ENCODE measurements at places on chromosomes 7 and 10.

- DNase-seq, result no peak
Measured at GRCh38 chr7:2326951-2327350, 12.7 kb upstream of the SNX8 start.

DNA sequence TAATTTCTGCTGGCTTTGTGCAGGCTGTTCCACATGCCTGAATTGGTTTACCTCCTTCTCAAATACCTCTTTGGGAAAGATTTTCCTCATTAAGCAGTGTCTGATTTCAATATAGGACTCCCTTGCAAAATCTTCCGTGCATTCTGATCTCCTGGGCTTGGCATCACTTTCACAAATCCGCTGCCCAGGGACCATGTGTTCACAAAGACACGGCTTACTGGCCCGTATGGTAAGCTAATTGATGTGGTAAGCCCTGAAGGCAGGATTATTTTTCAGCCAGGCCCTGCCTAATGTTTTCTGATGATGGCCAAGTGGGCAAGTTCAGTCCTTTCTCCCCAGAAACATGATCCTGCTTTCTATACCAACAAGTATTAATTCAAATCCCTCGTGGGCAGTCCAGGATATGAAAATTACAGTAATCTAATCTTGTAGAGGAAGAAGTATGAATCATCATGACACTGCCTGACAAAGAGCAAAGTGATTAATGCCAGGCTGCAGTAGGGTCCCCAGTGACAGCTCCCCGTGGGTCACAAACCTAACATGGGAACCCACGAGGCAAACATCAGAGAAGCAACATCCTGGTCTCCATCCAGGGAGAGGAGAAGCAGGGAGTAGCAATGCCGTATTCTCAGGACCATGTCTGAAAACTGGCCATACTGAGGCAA, 11.6 kb upstream of the SVIL start:
- DNase-seq, result no peak

- no peak for DNase-seq
Measured at GRCh38 chr10:1648648-1649047, 88.7 kb downstream of the ADARB2 start.

GRCh38 chr10:114653926-114654325, 4.1 kb downstream of the ABLIM1 start:
- DNase-seq, result no peak

DNA sequence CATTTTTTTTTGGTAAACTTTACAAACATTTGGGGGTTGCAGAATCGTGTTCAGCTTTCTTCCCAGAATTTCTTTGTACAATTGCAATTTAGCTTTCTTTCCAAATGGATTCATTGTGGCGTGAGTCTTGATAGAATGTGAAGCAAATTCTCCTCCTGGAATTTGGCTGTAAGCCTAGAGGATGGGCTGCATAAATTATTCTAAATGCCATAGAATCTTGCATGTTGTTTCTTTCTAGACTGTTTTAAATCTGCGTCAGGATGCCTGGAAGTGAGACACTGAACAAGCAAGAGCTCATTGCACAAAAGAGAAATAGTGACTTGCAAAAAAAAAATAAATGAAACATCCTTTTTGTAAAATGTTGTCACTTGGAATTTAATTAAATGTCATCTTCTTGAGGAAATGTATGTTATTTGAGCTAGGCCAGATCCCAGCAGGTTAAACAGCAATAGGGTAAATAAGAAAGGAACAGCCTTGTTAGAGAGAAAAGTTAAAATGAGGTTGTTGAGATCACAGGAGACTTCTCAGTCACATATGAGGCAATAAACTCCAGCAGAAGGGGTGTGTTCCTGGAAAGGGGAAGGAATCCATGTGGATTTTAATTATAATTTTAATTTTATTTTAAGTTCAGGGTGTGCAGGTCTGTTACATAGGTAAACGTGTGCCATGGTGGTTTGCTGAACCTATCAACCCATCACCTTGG, 483.0 kb downstream of the PLXDC2 start:
- DNase-seq, result no peak

GRCh38 chr7:45159296-45159695, 1.7 kb downstream of the RAMP3 start:
- no peak for DNase-seq

DNA sequence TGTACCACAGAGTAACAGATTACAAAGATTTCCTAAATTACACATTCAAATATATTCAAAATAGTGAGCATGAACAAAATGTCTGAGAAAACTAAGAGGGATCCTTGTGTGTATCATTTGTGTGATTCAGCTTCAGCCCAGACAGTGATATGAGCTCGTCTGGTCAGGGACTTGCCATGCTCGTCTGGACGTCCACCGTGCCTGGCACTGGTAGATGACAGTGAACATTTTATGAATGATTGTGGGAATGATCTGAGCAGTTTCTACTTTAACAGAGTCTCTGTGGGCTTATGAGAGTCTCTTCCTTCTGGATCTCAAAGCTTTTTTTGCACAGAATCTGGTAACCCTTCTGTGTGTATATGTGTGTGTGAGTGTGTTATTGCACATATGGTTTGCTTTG, 34.2 kb upstream of the ANKRD2 start:
- no peak for DNase-seq

- no peak for DNase-seq
Measured at GRCh38 chr10:109996225-109996624, 11.6 kb upstream of the ADD3 start.

GRCh38 chr10:61323726-61324125, 129.5 kb downstream of the TMEM26 start:
- no peak for DNase-seq

DNA sequence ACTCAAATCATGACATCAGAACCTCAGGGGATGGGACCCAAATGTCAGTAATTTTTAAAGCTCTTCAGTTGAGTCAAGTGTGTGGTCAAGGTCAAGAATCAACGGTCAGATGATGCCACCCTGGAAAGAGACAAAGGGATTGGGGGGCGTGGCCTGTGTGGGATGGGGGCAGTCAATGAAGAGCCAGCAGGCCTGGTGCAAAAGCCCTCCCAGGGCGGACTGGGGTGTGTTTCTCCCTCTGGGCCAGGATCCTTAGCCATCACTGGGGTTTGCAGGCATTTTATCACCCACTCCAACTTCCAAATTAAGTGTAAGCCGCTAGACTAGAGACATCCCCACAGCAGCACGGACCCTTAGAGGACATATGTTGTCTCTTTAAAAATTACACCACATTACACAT, 204.7 kb downstream of the USP6NL start:
- no peak for DNase-seq

DNA sequence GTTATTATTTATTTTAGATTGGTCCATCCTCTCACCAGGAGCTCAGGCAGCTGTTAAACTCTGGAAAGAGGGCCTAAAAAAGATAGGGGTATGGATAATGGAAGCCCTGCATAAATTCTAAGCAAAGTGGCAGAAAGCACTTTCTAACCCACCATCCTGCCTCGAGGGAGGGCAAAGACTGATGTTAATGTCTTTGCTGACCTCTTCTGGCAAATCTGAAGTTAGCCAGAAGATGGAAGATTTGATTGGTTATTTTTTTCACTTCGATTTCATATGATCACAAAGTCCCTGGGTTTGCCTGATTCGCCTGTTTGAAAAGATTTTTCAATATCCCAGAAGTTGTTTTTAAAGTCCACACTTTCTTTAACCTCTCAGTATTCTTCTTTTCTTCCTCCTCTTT, 24.8 kb downstream of the OR9A2 start:
- DNase-seq, result no peak

- DNase-seq, result no peak
Measured at GRCh38 chr7:41792120-41792519, 89.2 kb upstream of the INHBA start.

GRCh38 chr10:78568620-78569019, 500.1 kb upstream of the ZMIZ1 start:
- DNase-seq, result no peak

DNA sequence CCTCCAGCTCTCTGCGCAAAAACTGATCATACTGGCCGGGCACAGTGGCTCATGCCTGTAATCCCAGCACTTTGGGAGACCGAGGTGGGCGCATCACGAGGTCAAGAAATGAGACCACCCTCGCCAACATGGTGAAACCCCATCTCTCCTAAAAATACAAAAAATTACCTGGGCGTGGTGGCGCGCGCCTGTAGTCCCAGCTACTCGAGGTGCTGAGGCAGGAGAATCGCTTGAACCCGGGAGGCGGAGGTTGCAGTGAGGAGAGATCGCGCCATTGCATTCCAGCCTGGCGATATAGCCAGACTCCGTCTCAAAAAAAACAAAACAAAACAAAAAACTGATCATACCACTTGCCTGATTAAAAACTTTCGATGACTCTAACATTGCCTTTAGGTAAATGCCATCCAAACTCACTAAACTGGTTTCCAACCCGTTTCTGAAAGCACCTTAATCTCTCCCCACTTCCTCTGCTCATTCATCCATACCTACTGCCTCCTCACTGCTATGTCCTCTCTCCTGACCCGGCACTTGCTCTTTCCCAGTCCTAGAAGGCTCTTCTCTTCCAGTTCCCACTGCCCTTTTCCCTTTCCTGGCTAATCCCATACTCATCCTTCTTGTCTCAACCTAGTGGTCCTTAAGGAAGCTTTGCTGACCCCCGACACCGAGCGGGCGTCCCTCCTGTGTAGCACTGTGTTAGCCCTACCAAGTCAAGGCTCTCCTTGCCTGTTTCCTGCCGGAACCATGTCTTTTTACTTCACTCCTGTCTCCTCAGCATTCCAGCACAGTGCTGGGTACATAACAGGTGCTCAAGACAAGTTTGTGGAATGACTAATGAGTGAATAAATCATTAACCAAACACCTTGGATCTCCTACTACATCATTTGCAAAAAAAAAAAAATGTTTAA, 686 bp upstream of the MIOS start:
- no peak for DNase-seq

DNA sequence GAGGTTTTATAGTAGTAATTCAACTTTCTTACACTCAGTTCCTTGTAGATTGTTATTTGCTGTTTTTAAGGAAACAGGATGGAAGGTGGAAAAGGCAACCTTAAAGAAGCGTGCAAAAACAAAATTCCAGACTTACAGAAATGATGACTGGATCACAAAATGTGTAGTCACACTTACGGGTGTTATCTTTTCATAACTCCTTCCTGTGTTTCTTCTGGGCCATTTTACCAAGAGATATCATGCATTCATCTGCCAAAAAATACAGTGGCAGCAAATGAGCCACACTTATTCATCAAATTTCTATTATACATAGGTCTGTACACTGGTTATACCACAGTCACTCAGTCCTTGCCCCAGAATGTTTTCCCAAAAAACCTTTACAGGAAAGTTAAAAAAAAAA, 94.3 kb upstream of the IL6 start:
- DNase-seq, result no peak

GRCh38 chr7:116940689-116941370, 12.5 kb upstream of the ST7 start:
- no peak for DNase-seq

GRCh38 chr10:71279590-71280170, 39.4 kb upstream of the SLC29A3 start:
- DNase-seq, result no peak

All from breast epithelium (tissue), 4 donors.